ENCODE measurements at places on chromosomes 7 and 10.

GRCh38 chr7:138843632-138844580 lies 45.9 kb upstream of the ATP6V0A4 start:
- DNase-seq = no peak

DNA sequence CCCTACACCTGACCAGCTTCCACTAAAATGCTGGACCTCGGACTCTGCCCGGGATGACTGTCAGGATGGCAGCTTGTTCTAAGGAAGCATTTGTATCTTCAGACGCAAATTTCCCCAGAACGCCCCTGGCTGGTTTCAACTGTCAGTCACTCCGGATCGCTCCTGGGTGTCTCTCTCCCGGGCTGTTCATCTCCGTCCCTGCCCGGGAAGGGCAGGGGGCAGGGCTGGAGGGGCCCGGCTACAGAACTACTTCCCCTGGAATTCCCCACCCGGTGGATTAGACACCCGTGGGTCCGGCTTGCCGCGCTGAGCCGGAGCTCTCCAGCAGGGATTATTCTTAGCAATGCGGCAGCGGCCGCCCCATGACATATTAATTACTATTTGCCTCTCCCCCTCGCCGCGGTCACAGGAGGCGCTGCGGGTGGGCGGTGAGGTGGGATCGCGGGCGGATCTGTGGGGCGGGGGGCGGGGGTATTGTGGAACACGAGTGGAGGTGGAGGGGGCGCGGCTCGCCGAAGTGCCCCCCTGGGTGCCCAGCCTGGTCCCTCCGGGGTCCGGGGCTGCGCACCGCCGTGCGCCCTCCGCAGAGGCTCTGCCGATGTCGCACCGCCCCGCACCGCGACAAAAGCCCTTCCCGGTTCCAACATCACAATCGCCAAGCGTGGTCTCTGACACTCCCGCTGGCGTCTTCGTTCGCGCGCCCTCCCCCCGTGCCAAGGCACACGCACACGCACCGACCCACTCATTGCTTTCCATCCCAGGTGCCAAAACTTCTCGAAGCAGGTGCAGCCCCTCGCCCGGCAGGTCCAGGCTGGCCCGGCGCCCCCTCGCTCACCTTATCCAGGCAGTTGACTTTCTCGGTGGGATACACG lies 276.1 kb upstream of the NEBL start:
- DNase-seq = no peak

DNA sequence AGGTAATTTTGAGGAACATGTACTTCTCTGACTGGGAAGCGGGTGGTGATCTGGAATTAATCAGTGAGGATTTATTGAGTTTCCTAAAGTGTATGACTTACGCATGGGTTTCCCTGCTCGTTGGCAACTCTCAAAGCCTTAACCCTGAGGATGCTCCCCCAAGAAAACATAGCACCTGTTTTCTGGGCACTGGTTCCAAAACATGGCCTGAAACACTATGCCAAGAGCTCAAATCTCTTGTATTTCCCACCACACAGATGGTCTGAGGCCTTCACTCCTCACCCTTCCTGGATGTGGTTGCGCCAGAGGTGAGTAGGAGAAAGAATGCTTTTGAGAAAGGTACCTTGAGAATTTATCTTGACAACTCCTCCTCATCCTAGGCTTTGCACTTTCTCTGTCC lies 250.4 kb downstream of the FZD1 start:
- no peak for DNase-seq

DNA sequence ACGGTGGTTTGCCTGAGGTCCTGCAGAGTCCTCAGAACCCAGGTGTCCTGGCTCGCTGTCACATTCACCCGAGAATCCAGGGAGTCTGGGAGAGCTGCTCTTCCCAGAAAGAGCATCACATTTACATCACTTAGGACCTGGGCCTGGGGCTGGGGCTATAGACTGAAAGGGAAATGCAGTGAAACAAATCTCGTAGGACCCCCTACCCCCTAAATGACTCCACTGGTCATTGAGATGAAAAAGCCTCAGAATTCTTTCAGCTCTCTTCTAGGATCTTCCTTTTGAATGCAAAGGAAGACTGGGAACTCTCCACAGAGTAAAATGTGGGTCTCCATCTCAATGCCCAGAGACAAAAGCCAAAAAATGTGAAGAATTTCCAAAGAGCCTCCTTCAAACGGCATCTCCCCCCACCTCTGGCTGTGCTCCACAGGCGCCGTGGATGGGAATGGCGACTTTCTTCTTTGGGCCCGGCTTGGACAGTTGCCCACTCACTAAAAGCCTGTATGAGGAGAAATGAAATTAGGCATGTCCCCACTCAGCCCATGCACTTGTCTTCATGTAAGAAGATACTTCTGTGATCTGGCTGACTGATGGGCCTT lies 49.0 kb upstream of the PODXL start:
- no peak for DNase-seq

DNA sequence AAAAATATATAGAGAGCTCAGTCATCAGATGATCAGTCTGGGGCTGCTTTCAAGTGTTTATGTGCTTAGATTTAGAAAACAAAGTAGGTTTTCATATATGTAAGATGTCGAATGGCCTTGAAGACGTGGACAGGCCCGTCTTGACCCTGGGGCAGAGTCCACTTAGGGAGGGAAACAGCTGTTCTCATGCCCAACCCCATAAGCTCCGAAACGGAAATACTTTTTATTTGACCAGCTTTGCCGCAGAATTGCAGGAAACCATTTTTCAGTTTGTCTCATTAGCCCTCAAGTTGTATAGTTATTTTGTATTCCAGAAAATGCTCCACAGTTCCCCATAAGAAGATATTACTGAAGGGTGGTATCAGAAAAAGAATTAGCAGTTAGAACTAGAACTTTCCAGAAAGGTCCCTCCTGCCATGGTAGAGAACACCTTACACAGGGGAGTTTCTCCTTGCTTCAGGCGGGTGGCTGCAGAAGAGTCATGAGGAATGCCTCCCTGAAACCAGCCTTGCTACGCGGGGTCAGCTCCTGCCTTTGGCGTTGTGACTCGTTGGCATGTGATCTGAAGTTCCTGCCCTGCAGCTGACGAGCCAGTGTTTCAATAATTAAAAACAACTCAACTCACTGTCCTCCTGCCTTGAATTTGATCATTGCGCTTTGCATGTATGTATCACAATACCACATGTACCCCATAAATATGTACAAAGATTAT lies 192.7 kb downstream of the CELF2 start:
- no peak for DNase-seq

- DNase-seq = no peak
Observed at GRCh38 chr7:39017369-39017915, 39.7 kb downstream of the POU6F2 start.

- no peak for DNase-seq
Observed at GRCh38 chr7:132618271-132618955, 42.1 kb upstream of the PLXNA4 start.

DNA sequence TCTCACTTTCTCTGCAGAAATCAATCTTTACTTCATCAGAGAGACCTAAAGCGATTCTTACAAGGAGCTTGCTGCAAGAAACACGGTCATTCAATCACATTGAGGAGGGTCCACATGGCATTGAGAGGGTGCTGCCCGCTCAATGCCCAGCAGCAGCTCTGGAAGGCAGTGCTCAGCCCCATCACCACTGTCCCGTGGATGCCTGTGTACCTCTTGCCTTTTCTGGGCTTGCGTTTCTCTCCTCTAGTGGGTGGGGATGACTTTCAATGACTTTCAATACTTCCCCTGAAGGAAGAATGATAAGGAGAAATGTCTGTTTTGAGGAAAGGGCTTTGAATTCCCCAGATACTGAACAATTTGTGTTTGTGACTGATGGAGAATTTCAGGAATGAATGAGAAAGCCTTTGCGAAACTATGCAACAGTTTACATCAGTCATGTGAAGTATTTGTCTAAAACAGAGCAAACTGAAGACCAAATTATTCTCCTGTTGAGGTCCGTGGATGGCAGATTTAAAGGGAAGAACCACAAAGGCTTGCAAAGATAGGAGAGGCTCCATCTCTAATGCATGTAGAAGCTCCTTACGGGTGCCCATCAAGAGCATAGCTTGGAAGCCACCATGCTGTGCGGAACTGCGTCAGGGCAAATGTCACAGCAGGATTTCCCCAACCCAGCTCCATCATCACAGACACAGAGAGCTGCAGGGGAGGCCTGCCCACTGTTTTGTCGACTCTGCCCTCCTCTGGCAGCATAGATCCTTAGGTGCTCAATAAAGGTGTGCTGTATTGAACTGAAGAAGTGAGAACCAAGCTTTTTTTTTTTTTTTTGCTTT lies 6.6 kb upstream of the ZNF22 start:
- no peak for DNase-seq

DNA sequence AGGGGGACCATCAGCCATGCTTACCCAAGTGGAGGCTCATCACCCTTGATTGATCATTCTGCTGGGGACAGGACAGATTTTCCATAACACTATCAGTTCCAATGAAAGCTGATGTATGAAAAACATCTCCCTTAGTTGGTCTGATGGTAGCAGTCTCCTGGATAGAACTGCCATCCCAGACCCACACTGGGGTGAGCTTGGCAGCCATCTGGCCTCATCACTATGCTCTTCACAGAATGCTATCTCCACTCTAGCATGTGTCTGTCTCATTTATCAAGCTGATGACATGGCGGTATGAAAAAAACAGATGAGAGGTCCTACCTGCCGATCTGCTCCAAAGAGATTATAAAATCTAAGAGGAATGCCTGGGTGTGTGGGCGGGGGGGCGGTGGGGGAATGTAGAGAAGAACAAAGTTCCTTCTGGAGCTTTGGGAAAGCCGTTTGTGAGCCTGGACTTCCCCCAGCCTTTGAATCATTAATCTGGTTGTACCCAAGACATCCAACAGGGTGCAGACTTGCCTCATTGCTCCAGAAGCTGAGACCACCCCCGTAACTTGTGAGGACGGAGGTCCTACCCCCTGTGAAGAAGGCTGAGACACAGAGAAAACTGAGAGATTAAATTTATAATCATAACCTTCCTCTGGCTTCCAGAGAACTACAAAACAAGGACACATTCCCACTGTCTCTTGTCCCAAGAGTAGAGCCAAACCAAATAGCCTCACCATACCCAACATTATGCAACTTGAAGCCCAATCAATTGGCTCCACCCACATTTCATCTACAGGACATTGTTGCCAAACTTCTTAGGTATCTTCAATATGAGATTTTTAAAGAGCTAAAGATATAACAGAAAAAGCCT lies 340.8 kb downstream of the KCNMA1 start:
- no peak for DNase-seq

GRCh38 chr10:49504528-49504927 lies 34.4 kb downstream of the ERCC6 start:
- DNase-seq = no peak

- DNase-seq = no peak
Observed at GRCh38 chr10:114397651-114398145, 6.6 kb downstream of the AFAP1L2 start.

DNA sequence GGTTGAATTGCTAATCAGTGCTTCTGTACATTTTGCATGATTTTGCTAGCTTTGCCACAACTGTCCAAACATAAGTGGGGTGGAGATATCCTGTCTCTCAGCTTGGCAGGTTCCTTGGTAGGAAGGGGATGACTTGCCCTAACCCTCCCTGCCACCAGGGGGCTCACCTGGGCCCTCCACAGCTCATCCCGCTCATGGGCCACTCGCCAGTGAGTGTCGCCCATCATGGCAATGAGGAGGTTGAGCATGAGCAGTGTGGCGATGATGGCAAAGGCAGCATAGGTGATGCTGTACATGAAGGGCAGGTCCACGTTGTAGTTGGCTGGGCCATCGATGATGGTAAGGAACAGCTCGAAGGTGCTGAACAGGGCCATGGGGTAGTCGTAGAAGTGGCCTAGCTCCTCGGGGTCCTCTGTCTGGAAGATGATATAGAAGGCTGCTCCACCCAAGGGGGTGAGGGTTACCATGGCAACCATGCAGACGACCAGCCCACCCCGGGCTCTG lies 12.2 kb downstream of the TRPV6 start:
- peak; percentile 65 for DNase-seq

- no peak for DNase-seq
Observed at GRCh38 chr7:92528958-92529264, 316 bp downstream of the RBM48 start.

- no peak for DNase-seq
Observed at GRCh38 chr7:47285860-47286491, 295.9 kb downstream of the TNS3 start.

- DNase-seq = no peak
Observed at GRCh38 chr10:124560377-124561105, 98.9 kb downstream of the LHPP start.

GRCh38 chr7:55124989-55125875 lies 106.4 kb downstream of the EGFR start:
- no peak for DNase-seq

DNA sequence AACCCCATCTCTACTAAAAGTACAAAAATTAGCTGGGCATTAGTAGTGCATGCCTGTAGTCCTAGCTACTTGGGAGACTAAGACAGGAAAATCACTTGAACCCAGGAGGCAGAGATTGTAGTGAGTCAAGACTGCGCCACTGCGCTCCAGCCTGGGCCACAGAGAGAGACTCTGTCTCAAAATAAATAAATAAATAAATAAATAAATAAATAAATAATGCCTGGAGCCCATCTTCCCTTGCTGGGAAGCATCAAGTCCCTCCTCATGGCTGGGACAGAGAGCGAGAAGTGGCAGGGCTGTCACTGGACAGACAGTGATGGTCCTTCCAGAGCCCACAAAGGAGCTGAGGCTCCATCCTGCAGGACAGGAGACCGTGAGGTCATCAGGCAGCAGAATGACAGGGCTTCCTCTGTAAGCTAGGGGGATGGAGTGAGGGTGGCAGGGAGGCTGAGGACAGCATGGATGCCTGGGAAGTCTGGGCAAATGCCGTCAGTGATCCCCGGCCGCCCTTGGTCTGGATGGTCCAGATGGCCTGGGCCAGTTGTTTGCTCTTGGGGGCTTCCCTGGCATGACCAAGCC lies 36.4 kb upstream of the ELN start:
- no peak for DNase-seq

GRCh38 chr7:152508701-152509100 lies 72.9 kb upstream of the KMT2C start:
- DNase-seq = no peak

GRCh38 chr7:101973130-101973529 lies 155.7 kb downstream of the CUX1 start:
- DNase-seq = no peak

DNA sequence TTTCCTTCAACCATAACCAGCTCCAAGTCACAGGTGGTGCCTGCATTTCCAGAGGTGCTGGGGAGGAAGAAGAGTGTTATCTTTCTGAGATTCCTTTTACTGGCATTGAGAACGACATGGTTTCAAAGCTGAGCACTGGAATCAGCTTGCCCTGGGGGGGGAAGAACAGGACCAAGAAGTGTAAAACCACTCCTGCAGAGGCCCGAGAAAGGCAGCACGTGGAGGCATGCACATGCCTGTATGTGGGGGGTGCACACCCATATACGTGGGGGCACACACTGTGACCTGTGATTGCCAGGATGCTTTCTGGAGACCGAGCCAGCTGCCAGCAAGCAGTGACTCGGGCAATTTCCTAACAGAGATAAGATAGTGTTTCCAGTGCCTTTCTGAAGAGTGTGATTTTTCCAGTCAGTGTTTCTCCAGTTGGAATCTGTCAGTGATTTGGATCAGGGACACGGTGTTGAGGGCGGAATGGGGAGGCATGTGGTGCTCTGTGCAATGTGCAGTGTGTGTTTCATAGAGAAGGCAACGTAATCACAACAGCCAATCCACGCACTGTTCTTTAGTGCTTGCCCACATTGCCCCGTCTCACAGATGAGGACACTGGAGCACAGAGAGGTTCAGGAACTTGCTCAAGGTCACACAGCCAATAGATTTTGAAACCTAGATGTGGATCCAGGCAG lies 4.2 kb downstream of the LRRC27 start:
- no peak for DNase-seq

- DNase-seq = no peak
Observed at GRCh38 chr7:124959676-124960075, 30.1 kb upstream of the POT1 start.

GRCh38 chr7:39709768-39710311 lies 86.5 kb downstream of the RALA start:
- DNase-seq = no peak

GRCh38 chr10:6064119-6064518 lies 2.0 kb upstream of the IL2RA start:
- DNase-seq = no peak
